ENCODE measurements at places on chromosomes 3 and 15. TPM values are rescaled to one million over a fixed set of nuclear protein-coding genes. Genes with fewer than 3 reads are reported as not detected.

Gene VPS13C
- total RNA-seq, result 11.3 TPM

Gene HYAL1
- total RNA-seq, result 0.54 TPM

Gene SKOR1
- total RNA-seq, result not detected

Gene ACP3
- total RNA-seq, result not detected

Gene CD200
- not detected for total RNA-seq

Gene MINAR1
- total RNA-seq, result 0.49 TPM

Gene HMCES
- 38.7 TPM for total RNA-seq

Gene IVD
- total RNA-seq, result 11.7 TPM

Gene ZNF662
- not detected for total RNA-seq

Gene CPLX3
- total RNA-seq, result not detected

Gene ITPKA
- 9.7 TPM for total RNA-seq

Gene HMG20A
- total RNA-seq, result 24.2 TPM

Gene DYNLT2B
- 24.7 TPM for total RNA-seq

Gene LRTM1
- total RNA-seq, result not detected

Gene CCDC191
- 1.5 TPM for total RNA-seq

Gene PLD1
- total RNA-seq, result 8.3 TPM
